ENCODE measurements at places on chromosomes 2 and 18.

DNA sequence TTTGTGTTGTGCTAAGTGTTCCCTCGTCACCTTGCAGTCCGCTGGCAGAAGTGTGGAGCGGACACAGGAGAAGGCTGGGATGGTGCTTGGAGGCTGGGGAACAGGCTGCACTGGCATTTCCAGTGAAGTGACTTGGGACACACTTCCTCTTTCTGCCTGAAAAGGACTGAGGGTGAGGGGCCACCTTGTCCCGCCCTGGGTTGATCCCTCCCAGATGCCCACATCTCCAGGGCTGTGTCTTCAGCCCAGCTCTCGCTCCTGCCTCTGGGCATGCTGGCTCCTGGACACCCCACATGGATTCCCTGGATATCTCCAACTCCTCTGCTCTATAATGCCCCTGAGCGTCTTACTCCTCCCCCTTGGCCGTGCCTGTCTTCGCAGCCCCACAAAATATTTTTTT lies 412.6 kb downstream of the PTPRM start:
- DNase-seq = no peak

DNA sequence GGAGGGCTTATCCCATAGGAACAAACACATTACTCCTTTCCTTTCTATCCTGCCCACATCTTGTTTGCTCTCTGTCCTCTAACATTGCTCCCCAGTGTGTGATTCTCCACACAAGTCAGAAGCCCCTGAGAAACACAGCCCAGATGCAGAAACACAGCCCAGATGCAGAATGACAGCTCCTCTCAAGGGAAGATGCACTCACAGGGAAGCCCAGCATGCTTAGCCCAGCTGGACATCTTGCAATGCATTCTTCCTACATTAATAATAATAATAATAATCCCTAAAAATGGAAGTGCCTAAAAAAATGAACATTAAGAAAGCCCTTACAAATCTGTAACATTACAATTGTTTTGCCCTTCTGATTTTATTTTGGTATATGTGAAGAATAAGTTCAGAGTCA lies 172.1 kb downstream of the CBLN2 start:
- DNase-seq = no peak

DNA sequence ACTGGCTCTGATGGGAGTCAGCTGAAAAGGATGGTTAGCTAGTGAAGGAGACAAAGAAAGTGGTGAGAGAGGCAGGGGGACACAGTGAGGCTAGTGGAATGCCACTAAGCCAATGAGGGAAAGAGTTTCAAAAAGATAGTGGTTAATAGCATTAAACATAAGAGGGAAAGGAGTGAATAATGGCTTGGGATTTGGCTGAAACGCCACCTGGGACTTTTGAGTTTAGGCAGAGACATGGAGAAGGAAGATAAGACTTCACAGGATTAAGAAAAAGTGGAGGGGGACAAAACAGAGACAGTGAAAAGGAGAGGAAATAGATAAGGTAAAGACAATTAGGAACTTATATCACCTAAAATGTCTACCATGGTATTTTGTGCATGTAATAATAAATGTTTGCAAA lies 6.9 kb downstream of the CD28 start:
- DNase-seq = no peak

DNA sequence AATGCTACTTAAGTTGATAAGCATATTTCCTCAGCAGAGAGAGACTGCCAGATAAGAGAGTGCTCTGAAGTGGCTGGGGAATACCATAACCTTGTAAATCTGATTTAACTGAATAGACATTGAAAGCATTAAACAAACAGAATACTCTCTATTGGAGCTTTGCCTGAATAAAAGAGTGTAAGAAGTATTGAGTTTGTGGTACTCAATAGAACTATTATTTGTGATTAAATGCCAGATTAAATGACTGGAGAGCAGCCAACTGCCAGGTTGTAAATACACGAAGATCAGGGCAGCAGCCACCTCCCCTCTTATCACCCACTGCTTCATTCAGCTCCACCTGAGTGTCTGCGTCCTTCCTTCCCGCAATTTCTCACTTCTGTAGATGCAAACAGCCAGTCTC lies 373.6 kb downstream of the DCDC2C start:
- no peak for DNase-seq

GRCh38 chr2:204860274-204860673 lies 315.0 kb downstream of the PARD3B start:
- DNase-seq = no peak

DNA sequence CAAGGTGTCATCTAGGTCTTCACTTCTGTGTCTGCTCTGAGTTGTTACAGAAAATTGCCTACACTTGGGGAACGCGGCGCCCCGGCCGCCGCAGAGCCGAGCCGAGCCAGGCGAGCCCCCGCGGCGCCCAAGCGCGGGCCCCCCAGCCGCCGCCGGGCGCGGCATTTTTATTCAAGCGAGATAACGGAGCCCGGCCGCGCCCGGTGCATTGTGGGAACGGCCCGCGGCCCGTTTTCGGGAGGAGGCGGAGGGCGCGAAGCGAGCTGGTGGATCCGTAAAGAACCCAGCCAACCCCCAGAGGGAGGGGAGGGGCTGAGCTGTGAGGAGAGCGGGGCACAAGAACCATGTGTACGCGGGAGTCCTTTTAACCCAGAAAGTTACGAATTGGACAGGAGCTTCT lies 191.8 kb downstream of the FTCDNL1 start:
- no peak for DNase-seq

- DNase-seq = no peak
Observed at GRCh38 chr2:111216811-111217652, 96.3 kb downstream of the BCL2L11 start.

DNA sequence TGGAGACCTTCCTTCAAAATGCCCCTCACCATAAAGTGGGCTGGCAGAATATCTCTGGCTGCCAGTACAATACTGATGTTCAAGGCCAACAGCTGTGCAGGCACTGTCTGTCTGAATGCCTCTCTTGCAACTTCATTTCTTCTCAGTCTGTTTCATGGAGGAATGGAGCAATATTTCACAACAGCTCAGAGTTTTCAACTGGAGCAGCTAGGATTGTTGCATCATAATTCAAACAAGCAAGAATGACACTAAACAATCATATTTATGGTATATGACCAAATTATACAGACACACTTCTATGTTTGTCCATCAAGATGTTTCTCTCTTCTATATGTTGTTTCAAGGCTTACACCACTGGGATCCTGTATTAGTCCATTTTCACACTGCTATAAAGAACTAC lies 444.2 kb downstream of the LRATD1 start:
- DNase-seq = no peak

GRCh38 chr18:13823707-13824395 lies at the start of gene MC5R:
TSS of gene MC5R (plus strand) at chr18:13824149. CDS start at chr18:13825766, 1,617 bp downstream.
- DNase-seq = peak; percentile 47

- no peak for DNase-seq
Observed at GRCh38 chr18:35121531-35121930, 80.3 kb downstream of the MAPRE2 start.

DNA sequence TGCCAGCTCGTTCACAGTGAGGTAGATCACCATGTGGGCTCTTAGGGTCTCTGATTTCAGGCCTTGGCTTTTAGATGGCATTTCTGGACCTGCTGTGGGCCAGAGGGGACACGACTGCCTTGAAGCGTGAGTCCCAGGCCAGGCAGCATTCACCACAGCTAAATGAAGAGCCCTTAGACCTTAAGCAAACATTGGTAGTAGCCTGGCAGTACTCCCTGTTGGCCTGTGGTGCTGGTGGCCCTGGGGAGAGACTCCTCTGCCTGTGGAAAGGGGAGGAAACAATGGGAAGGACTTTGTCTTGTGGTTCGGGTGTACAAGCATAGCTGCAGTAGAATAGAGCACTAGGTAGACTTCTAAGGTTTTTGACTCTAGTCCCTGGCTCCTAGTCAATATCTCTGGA lies 456.0 kb upstream of the DCC start:
- DNase-seq = no peak

- DNase-seq = peak; percentile 70
Observed at GRCh38 chr18:78986018-78986481, 6.4 kb downstream of the SALL3 start.

- no peak for DNase-seq
Observed at GRCh38 chr2:86123328-86123925, 17.4 kb downstream of the PTCD3 start.

- no peak for DNase-seq
Observed at GRCh38 chr2:25405611-25406295, 64.0 kb upstream of the DNMT3A start.

GRCh38 chr18:78496079-78496478 lies 483.5 kb upstream of the SALL3 start:
- DNase-seq = no peak

- no peak for DNase-seq
Observed at GRCh38 chr18:58569490-58569911, 59.4 kb downstream of the ALPK2 start.

DNA sequence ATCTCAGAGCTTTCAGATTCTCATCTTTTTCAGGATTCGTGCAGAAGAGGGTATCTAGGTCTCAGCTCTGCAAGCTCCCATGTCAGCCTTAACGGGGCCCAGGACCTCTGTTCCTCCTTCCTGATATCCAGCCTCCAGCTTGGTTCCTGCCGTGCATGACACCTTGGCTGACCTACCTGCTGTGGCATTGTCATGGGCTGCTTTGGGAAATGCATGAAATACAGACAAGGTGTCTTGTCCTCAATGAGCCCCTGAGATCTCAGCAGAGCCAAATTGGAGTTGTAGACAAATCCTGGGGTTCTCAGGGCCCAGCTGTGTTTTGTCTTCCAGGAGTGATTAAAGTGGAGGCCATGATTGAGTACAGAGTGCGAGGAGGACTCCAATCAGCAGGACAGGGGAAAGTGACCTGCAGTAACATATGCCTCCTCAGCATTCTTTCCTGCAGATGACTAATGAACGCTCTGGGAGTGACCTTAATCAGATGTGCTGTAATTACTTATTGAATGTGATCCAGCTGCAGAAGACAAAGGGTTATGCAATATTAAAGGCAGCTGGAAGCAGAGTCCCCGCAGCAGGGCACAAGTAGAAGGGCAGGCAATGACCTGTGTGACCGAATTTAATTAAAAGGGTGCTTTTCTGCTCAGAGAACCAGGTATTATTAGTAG lies 141.1 kb downstream of the CCBE1 start:
- no peak for DNase-seq

- no peak for DNase-seq
Observed at GRCh38 chr2:164066095-164066494, 330.3 kb upstream of the FIGN start.

GRCh38 chr2:112891385-112891831 lies 19.6 kb upstream of the IL37 start:
- no peak for DNase-seq

GRCh38 chr2:121644715-121645114 lies 4.5 kb downstream of the CLASP1 start:
- no peak for DNase-seq

DNA sequence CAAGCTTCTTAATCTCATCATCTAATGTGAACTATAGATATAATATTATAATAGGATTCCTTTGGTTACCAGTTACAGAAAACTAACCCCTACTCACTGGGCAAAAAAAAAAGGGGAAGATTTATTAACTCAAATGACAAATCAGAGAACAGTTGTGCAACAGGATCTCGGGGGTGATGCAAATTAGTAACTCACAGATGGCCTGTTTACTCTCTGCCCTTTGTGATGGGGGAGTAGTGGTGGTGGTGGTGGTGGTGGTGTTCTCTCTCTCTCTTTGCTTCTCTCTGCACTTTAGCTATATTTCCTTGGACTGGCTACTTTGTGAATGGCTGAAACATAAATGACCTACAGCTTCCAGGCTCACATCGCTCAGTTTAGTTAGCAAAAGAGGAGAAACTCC lies 59.0 kb downstream of the TMEM247 start:
- peak; percentile 43 for DNase-seq

DNA sequence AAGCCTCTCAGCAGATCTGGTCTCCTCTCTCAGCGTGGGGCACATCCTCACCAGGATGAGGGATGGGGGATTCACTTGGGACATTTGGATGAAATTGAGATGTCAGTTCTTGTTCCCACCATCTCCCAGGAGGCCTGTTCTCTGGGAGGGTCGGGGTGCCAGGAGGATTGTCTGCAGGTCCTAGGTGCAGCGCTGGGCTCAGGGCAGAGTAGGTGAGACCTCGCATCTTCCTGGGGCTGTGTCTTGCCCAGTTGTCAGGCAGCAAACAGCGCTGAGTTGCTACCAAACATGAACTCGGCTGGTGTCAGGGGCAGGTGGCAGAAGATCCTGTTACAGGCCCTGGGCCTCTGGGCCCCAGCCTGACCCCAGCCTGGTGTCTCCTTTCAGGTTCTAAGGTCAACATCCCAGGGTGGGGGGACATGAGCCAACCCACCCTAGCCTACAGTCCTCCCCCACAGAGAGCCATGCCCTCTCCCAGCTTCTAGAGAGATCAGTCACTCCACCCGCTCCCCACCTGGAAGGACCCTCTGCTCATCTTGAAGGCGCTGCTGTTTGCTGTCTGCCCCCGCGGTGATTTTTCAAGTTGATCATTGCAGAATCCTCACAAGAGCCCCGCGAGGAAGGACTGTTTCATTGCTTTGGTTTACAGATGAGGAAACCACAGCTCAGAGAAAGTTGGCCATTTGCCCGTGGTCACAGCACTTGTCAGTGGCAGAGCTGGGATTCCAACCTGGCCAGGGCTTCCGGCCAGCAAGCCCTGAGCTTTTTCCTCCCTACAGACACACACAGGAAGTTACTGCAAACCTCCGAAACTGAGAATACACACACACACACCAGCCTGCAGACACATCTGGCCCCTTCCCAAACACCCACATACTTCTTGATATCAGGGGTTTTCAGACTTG lies 83.9 kb downstream of the STPG4 start:
- peak; percentile 99 for DNase-seq

- no peak for DNase-seq
Observed at GRCh38 chr2:20660506-20661420, 6.2 kb upstream of the GDF7 start.

- DNase-seq = no peak
Observed at GRCh38 chr2:233965032-233965603, 47.9 kb downstream of the TRPM8 start.

DNA sequence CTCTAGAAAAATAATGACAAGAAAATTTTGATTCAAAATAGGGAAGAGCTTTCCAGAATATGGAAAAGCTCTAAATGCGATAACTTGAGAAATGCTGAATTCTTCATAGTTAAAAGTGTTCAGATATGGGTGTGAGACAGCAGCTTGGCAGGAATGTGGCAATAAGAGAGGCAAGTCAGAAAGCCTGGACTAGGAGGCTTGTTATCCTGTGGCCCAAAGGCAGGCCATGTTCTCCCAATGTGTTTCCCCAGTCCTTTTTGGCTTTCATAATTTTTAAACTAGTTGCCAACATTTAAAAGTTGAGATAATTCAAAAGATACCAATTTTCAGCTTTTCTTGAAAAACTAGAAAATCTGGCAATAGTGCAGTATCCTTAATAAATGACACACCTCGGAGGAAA lies 366.3 kb upstream of the FANCL start:
- no peak for DNase-seq

GRCh38 chr2:45778720-45779171 lies 127.3 kb downstream of the PRKCE start:
- DNase-seq = peak; percentile 60

- DNase-seq = no peak
Observed at GRCh38 chr2:201947287-201947686, 86.4 kb upstream of the FZD7 start.

All from Kasumi-1 (cell line).